ENCODE measurements at places on chromosomes 5 and 9.

- DNase-seq = no peak
These were observed 35.5 kb upstream of the GLRX start for GRCh38 chr5:95858023-95858461.

DNA sequence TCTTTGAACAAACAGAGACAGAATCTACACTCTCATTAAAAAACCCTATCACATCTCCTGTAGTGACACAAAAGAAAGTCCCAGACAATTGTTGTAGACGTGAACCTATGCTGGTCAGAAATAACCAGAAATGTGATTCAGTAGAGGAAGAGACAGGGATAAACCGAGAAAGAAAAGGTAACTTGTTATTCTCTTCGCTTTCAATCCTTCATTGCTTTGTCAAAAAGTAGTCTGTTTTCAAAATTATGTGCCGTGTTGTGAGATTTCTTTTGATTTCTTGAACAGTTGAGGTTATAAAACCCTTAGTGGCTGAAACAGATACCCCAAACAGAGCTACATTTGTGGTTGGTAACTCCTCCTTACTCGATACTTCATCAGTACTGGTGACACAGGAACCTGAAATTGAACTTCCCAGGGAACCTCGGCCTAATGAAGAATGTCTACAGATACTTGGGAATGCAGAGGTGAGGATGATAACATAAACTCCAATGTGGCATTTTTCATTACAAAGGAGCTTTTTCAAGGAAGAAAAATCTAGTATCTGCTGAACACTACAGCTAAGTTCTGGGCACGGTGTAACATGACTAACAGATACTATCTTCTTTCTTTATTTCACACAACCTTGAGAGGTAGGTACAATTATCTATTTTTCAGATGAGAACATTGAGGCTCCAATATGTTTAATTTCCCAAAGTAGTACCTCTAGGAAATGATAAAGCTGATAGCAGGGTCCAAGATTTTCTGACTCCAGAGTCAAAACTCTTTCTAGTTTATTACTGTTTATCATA, 14.3 kb downstream of the HMGCR start:
- DNase-seq = no peak

GRCh38 chr5:124456249-124456648, 290.2 kb downstream of the ZNF608 start:
- DNase-seq = no peak

DNA sequence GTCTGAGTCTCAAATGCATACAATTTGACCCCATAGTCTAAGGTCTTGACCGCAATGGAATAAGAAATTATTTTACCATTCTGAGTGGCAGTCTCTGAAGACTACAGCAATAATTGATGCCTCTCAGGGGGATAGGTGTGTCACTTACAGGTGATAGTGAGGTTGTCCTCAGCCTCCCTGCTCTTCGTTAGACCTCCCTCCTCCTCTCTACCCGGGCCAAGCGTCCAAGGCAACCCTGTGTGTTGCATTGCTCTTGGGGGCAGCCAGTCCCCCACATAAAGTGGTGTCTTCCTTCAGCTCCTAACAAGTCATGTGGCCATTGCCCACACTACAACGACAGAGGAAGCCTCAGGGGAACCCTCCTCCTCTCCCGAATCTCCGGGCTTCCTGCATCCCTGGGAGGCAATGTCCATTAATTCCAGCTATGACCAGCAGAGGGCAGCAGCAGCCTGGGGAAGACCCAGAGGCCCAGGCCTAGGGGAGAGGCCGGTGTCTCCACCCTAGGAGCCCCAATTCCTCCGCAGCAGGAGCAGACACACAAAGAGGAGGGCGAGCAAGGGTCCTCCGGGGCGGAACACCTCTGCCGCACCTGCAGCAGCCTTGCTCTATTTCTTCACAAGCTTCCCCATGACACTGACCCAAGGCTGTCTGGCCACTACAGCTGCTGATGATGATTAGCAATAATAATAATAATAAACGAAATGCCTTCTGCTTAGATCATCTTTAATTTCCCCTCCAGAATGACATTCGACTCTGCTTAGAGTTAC, 134.8 kb downstream of the KCNIP1 start:
- DNase-seq = peak; percentile 52

- DNase-seq = no peak
These were observed 2.5 kb upstream of the ISL1 start for GRCh38 chr5:51380603-51381207.

DNA sequence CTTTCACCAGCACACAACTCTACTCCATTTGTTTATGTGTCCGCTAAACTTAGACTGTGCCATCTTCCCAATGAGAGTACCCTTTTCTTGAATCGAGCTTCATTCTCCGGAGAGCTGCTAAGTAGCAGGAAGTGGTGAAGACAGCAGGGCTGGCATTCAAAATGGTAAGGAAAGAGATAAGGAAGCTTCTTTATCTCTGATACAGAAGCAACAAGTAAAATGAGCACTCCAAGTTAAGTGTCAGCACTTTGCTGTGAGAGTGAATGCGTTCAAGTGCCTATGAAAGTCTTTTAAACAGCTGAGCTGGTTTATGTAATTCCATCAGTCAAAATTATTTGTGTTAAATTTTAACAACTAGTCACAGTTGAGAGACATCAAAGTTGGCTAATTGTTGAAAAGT, 386.8 kb upstream of the PTPRD start:
- DNase-seq = no peak
